ENCODE measurements at places on chromosomes 6 and 20.

GRCh38 chr20:48990467-48990866 lies 55.6 kb upstream of the CSE1L start:
- DNase-seq = no peak

- no peak for DNase-seq
Measured at GRCh38 chr6:125989631-125990030, 3.3 kb downstream of the TRMT11 start.

GRCh38 chr20:51720854-51721253 lies 47.3 kb downstream of the ATP9A start:
- no peak for DNase-seq

DNA sequence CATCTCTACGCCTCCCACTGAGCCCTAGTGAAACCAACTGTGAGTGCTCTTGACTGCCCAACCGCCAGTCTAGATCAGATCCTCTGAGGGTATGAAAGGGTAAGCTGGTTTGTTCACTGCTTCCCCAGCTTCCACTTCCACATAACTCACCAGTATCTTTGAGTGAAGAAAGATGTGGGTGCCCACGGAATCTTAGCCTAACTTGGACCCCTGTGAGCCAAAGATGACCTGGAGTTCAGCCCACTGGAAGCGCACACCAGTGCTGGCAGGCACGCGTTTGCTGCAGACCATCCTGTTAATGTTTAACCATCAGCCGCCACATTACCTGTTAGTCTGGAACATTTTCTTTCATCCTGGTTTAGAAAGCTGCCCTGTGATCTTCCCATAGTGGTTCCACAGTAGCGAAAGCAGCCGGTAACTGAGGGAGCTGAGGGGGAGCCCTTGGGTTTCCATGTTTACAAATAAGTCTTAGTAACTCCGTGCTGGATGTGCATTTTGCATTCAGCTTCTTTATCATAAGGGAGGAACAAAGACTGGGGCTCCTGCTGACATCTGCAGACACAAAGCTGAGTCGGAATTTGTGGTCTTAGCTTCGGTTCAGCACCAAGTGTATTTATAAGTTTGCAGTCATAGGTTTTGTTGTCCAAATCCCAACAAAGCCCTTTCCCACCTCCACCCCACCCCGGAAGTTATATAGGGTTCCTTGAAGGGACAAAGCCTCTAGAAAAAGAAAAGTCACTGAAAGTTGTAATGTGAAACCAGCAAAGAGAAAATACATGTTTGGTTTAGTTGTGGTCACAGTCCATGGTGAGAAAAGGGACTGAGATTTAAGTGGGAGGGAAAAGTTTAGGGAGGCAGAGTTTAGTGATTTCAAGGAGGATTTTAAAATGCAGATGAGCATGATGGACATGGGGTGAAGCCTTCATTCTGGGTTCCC lies 71.0 kb downstream of the SSR1 start:
- no peak for DNase-seq

DNA sequence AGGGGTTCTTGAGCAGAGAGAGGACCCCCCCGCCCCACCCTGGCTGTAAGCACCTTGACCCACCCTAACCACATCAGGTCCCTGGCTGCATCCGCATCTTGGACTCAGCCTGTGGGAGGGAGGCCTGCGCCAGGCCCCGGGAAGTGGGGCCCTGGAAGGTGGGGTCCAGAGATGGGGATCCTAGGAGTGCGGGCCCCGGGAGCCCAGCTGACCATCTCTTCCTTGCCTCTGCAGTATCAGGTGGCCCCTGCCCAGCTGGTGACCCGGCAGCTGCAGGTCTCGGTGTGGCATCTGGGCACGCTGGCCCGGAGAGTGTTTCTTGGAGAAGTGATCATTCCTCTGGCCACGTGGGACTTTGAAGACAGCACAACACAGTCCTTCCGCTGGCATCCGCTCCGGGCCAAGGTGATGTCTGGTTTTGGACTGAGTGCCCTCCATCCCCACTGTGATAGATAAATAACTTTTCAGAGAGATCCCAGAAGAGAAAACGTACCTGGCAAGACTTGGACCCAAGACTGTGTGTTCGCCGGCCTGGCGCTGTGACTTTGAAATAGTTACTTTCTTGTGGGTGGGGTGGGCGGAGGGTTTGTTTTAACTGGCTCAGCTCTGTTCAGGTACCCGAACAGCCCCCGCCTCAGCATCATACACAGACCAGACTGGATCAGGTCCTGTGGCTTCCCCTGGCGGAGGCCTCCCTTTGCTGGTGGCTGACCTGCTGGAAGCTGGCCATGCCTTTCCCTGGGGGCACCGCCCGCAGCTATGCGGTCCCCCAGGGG lies 62.0 kb downstream of the EZR start:
- DNase-seq = peak; percentile 47

DNA sequence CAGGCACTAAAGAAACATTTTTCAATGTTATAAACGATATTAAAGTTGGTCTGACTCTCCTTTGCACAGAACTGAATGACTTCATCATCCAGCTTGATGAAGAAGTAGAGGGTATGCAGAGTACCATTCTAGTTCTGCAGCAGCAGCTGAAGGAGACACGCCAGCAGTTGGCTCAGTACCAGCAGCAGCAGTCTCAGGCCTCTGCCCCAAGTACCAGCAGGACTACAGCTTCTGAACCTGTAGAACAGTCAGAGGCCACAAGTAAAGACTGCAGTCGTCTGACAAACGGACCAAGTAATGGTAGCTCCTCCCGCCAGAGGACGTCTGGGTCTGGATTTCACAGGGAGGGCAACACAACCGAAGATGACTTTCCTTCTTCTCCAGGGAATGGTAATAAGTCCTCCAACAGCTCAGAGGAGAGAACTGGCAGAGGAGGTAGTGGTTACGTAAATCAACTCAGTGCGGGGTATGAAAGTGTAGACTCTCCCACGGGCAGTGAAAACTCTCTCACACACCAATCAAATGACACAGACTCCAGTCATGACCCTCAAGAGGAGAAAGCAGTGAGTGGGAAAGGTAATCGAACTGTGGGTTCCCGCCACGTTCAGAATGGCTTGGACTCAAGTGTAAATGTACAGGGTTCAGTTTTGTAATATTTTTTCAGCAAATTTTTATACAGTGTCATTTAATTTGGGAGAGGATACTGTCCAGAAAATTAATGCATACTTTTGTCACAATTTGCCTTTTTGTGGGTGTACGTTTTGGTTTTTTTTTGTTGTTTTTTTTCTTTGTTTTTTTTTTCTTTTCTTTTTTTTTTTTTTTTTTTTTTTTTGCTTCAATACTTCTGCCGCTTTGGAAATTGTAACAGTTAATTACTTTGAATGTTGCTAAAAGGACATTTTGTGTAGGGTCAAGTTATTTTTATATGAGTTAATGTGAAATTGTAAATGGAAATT lies 6.6 kb upstream of the ACAT2 start:
- no peak for DNase-seq

DNA sequence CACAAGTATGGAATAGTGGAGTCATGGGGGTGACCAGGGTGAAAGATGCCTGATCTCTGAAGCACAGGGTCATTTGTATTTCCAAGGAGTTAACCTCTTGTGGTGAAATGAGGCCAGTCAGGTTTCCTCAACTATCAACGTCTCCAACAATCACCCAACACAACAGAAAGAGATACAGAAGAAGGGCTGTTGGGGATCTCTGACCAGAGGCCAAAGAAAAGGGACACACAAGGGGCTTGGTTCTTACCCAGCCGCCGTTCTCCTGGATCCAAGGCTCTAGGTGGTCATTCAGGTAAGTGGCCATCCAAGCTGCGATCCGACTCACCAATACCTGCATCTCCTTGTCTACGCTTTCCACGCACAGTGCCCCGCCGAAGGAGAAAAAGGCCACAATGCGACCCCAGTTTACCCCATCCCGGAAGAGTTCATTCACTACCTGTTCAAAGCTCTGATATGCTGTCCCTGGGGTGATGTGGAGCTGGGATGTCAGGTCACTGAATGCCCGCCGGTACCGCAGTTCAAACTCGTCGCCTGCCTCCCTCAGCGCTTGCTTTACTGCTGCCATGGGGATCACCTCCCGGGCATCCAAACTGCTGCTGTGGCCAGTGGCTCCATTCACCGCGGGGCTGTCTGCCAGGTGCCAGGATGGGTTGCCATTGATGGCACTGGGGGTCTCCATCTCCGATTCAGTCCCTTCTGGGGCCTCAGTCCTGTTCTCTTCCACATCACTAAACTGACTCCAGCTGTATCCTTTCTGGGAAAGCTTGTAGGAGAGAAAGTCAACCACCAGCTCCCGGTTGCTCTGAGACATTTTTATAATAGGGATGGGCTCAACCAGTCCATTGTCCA lies 1.0 kb downstream of the BCL2L1 start:
- no peak for DNase-seq

DNA sequence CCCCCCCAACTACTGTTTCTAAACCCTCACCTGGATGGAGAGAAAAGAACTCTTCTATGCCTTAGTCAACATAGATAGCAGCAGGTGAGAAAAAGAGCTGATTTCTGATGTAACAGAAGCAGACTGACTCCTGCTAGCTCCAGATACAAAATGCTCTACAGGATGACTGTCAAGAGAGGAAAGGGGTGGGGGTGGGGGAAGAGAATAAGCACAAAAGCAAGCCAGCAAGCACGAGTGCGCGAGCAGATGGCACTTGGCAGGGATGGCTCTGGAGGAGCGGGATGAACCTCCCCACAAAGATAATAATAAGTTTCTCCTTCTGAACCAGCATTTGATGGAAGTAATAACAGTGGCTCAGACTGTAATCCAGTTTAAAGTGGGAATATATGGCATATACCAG lies 45.6 kb upstream of the SPDEF start:
- no peak for DNase-seq

GRCh38 chr20:49424536-49424935 lies 57.9 kb downstream of the KCNB1 start:
- DNase-seq = no peak

Data from cardiac septum (tissue), 1 donor.